ENCODE measurements at places on chromosomes 5 and 9.

DNA sequence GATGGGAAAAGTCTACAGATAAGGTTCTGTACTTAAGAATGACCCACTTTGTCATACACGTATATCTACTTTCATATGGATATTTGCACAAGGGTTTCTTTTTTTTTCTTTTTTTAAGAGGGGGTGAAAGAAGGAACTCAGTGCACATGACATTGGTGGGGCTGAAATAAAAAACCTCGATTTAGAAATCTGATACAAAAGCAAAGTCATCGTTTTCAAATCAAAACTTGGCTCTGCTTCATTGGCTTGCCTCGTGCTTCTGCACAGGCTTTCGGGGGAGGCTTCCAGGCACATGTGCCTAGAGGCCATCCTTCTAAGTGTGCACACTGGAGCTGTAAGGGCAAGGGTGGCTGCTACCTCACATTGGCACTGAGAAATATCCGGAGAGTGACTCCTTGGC, 31.1 kb downstream of the PTTG1 start:
- no peak for DNase-seq

- no peak for DNase-seq
Observed at GRCh38 chr9:82679472-82679871, 383.5 kb downstream of the RASEF start.

GRCh38 chr5:151315998-151316597, 12.5 kb upstream of the SLC36A3 start:
- peak; percentile 56 for DNase-seq

DNA sequence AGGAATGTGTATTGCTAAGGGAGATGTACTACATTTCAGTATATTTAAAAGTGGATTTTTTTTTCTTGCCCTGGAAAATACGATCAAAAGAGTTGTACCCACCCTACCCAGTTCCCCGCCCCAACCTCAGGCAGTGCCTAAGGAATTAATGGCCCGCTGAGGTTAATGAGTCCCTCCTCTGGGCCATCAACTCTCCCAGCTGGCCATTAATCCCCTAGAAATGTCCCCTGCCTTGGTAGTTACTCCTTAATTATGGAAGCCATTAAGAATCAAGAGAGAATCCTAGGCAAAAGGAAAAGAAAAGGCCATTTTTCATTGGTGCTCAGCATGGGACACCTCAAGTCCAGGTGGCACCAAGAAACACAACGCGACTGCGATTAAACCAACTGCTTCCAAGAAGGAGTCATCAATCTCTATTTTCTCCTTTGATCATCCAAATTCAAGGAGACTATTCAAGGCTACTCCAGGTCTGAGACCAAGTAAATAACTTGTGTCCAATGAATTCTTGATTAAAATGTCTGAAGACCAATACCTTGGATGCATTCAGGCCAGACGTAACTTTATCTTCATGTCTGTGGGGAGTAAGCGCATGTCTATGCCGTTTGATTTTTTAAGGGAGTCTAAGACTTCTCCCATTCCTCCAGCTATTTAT, 1962.2 kb upstream of the WWC1 start:
- no peak for DNase-seq

GRCh38 chr5:176342158-176342483, 19.4 kb downstream of the KIAA1191 start:
- DNase-seq = no peak

DNA sequence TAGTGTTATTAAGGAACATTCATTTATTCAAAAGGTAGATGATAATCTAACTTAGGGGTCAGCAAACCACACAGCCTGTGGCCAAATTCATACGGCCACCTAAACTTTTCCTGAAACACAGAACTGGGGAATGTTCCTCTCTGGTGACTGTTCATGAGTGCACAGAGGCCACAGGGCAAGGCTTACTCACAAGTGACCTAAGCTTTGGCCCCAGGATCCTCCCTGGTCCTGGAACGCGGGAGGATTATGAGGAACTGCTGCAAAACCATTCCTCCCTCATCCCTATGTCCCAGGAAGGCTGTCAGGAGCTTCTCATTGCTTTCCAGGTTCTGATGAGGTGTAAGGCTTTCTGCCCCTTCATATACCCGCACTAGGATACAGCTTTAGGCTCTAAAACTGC, 397.6 kb downstream of the SEMA5A start:
- DNase-seq = no peak

- no peak for DNase-seq
Observed at GRCh38 chr5:181129601-181130000, 1.4 kb downstream of the OR2V1 start.

DNA sequence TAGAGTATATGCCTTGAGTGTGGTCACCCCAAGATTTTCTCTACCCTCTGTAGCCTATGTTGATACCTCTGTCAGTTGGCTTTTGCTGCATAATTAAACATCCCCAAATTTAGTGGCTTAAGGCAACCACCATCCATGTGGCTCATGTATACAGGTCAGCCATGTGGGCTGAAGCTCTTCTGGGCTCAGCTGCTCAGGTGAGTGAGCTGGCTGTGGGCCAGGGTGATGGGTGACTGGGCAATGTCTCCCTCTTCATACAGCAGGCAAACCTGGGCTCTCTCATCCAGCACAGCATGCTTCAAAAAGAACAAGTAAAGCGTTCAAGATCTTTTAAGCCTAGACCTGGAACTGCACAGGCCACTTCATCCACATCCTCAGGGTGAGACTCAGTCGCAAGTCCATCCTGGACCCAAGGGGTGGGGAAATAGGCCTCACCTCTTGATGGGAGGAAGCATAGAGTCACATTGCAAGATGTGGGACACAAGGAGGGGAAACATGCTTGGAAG, 188.2 kb upstream of the TAS2R1 start:
- DNase-seq = no peak

- peak; percentile 26 for DNase-seq
Observed at GRCh38 chr5:38831909-38832308, 13.9 kb upstream of the OSMR start.

- no peak for DNase-seq
Observed at GRCh38 chr5:133266527-133266878, 214.7 kb downstream of the HSPA4 start.

- DNase-seq = no peak
Observed at GRCh38 chr5:119078071-119078846, 7.4 kb downstream of the DMXL1 start.

GRCh38 chr9:129491487-129491855, 129.4 kb downstream of the C9orf50 start:
- DNase-seq = peak; percentile 60

DNA sequence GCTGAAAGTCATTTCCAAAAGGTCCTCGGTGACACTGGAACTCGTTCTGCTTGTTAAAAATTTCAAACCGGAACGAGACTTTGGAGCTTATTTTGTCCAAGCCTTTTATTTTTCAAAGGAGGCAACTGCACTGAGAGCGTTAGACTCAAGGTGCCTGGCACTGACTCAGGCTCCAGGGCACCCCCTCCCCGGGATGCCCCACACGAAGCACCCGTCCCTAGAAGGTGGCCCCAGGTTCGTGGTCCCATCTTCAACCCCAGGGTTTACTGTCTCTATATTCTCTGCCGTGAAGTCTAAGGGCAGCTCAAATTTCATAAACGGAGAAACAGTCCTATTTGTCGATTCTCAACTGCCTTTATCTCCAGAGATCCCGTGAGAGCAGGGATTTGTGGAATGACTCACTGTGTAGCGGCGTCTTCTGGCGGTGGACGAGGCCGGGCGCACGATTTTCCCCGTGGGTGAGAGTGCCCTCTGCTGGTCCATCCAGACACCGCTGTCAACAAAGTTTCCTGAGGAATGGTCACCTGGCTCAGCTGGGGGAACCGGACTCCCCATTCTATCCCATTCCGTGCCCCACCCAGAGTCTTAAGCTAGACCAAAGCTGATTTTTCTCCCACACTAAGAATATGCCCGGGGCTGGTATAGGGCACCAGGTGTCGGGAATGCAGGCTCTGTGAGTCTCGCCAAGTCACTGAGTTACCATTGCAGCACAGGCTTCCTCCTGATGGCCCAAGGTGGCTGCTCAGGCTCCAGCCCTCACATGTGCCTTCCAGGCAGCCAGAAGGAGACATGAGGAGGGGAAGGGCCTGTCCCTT, 27.1 kb upstream of the SLC6A19 start:
- peak; percentile 25 for DNase-seq

DNA sequence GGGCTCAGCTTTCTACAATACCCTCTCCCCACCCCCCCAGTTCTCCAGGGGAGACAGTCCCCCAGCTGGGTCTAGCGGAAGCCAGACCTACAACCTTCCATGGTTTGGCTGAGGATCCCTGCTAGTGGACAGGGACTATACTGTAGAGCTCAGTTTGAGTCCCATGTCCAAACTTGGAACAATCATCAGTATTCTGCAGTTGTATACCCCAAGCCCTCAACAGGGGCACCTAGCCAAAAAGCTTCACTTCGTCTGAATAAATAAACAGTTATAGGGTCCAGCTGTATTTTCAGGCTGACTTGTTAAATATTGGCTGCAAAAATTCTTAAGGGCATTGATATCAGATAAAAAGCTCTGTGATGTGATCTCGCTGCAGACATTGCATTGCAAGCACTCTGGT, 15.4 kb upstream of the C9 start:
- DNase-seq = peak; percentile 48

DNA sequence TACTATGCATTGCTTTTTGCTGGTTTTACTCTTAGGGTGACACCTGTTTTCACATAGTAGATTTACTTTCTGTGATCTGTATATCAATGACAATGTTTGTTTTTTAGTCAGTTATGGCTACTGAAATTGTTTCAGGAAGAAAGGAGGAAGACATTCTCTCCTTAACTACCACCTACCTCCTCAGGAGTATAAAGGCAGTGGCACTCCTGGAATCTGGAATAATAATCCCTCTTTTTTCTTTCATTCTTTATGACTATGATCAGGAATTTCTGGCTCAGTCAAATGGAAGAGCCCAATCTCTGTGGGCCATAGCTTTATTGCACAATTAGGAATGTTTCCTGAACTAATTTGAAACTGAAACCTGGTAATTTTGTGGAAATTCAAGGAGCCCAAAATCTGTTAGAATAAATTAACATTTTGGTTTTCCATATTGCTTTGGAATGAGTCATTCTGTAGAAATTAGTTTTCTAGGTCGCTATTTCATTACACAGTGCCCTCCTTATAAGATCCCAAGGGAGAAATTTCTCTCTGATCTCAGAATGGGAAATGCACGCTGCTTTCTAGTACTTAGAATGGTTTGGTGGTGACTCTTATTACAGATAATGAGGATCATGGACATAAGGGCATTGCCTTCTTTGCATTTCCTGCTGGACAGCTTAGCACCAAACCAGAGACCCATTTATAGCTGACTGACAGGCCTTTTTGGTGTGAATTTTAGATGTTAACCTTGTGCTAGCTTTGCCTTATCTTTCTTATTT, 95.3 kb upstream of the VLDLR start:
- no peak for DNase-seq

- DNase-seq = no peak
Observed at GRCh38 chr9:125805057-125805456, 57.9 kb downstream of the PBX3 start.

- peak; percentile 100 for DNase-seq
Observed at GRCh38 chr9:101533334-101534204, at the start of gene RNF20. Gene RNF20 (plus strand): TSS chr9:101533853. CDS start chr9:101535424, 1,571 bp downstream.

GRCh38 chr5:103561685-103562452, 720 bp downstream of the NUDT12 start:
- DNase-seq = peak; percentile 41

DNA sequence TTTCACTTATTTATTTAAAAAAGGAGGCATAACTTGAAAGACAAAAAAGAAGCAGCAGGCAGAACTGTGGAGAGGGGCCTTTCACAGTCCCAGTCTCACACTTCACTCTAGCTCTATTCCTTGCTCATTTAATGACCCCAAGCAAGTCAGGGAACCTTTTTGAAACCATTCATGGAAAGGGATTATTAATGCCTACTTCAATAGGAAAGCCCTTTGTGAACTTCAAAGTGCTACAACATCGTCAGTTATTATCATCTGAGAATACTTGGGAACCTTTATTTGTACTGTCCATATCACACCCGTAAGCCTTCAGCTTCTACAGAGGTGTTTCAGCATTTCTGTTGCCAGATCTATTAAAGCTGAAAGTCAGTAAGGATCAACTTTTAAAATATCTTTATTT, 320.2 kb downstream of the TMEM161B start:
- DNase-seq = no peak

GRCh38 chr9:117656002-117656401, 48.2 kb upstream of the TLR4 start:
- DNase-seq = peak; percentile 91

DNA sequence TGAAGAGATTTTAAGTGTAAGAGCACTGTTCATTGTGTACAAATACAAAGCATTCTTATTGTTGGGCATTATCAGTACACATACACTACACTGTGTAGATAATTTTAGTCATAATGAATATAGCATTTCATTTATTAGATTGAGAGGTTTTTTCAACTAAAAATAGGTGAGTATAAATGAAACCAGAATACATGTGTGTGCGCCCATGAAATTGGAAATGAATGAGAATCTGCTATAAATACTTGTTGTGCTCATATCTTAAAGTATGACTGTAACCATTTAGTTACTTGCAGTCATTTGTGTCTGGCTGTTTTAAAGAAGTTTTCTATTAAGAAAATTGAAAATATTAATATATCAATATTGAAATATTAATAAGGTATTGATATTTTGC, 189.0 kb upstream of the MEF2C start:
- DNase-seq = no peak

DNA sequence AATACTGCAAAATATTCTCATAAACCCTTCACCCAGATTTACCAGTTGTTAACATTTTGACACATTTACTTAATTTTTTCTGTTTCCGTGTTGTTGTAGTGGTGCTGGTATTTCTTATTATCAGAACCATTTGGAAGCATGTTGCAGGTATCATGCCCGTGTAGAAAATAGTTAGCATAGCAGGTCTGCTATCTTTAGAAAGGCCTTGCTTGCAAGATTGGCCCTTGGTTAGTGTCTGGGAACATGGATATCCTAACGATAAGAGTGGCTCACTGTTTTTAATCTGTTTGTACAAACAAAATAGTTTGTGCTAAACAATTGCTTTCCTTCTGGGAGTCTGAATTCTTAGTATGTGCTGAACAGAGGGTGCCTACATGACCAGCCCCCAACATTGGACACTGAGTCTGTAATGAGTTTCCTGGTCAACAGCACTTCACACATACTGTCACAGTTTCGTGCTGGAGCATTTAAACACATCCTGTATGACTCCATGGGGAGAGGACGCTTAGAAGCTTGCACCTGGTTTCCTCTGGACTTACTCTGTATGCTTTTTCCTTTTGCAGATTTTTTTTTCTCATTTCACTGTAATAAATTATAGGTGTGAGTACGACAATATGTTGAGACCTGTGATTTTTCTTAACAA, 66.9 kb downstream of the MAN2A1 start:
- DNase-seq = no peak

GRCh38 chr9:14096258-14096922, 217.6 kb downstream of the NFIB start:
- no peak for DNase-seq

DNA sequence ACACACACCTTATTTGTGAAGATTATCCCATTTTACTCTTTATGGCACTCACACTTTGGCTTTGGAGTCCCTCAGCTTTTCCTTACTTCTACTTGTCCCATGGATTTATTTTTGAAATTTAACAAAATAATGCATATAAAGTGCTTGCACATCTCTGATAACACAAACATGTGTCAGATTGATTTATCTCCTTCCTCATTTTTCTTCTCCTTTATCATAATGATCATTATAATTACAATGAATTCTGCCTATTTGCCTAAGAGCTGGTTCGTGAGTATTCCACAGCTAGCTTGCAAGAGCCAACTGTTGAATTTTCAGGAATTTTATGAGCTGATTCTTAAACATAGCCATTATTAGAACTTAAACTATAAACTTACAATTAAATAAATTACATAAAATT, 347.7 kb downstream of the CHSY3 start:
- no peak for DNase-seq

- DNase-seq = no peak
Observed at GRCh38 chr9:131562032-131562959, 17.0 kb downstream of the PRRT1B start.

- no peak for DNase-seq
Observed at GRCh38 chr9:18330401-18331309, 143.3 kb upstream of the ADAMTSL1 start.
